NCI-H460 (cell line): ENCODE measurements at places on chromosomes 7 and 10.

DNA sequence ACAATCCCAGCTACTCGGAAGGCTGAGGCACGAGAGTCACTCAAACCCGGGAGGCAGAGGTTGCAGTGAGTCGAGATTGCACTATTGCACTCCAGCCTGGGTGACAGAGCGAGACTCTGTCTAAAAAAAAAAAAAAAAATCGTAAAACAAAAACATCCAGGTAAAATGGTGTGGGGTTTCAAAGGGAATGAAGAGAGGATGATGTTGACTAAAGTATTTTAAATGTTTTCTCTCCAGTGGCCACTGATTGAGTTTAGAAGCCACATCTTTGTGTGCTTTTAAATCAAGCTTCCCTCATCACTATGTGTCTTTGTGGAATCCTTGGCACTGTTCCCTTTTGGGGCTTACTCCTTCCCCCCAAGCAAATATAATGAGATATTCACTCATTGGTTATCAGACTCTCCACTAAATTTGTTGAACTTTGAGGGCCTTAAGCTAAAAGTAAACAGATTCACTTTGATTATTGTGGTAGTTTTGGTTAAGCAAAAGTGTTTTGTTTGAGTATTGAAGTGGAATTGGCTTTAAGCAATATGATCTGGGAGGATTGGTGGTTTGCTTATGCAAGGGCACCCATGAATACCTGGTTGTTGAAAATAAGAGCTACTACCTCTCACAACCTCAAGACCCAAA lies 162.9 kb downstream of the CDK14 start:
- DNase-seq, result no peak

DNA sequence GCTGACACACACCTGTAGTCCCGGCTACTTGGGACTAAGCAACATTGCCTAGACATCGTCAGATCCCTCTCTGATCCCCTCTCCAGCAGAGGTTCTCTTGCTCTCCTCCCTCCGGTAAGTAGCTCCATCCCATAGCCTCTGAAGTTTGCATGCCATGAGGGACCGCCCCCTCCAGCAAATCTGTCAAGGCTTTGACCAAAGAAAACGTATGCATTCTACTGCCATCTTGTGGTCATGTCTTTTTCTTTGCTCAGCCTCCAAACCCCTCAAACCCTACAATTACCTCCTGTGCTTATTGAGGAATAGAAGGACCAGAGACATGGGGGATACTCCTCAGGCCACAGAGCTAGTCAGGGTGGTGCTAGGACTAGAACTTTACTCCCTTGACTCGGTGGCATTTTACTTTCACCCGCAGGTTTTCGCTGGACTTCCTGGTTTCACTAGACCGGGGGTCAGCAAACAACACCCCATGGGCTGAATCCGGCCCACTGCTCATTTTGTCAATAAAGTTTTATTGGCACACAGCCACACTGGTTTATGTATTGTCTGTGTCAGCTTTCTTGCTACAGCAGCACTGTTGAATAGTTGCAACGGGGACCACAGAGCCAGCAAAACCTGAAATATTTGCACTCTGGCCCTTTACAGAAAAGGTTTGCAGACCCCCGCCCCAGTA lies 202.6 kb upstream of the FOXK1 start:
- peak; percentile 77 for DNase-seq

DNA sequence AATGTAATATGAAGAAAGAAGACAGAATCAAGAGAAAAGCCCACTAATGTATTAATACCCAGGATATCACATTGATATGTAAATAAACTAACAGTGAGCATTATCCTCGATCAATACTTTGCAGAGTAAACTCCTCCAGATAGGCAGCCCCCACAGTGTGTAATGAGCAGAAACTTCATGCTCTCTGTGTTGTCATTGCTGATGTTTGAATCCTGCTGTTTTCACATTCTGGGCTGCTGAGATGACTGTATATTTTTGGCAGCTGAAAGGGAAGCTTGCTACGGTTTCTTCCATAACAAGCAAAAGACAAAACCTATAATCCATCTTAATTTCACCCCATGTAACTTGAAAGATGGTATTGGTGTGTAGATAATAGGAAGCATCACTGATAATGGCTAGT lies 15.3 kb upstream of the THSD7A start:
- DNase-seq, result no peak

- no peak for DNase-seq
These were observed 89.4 kb upstream of the C1QL3 start for GRCh38 chr10:16611037-16611436.

- no peak for DNase-seq
These were observed 6.4 kb upstream of the ST8SIA6 start for GRCh38 chr10:17460756-17461155.

- no peak for DNase-seq
These were observed 433.9 kb downstream of the GLRX3 start for GRCh38 chr10:130570074-130570473.

GRCh38 chr10:93813507-93814465 lies 56.0 kb downstream of the LGI1 start:
- peak; percentile 70 for DNase-seq

DNA sequence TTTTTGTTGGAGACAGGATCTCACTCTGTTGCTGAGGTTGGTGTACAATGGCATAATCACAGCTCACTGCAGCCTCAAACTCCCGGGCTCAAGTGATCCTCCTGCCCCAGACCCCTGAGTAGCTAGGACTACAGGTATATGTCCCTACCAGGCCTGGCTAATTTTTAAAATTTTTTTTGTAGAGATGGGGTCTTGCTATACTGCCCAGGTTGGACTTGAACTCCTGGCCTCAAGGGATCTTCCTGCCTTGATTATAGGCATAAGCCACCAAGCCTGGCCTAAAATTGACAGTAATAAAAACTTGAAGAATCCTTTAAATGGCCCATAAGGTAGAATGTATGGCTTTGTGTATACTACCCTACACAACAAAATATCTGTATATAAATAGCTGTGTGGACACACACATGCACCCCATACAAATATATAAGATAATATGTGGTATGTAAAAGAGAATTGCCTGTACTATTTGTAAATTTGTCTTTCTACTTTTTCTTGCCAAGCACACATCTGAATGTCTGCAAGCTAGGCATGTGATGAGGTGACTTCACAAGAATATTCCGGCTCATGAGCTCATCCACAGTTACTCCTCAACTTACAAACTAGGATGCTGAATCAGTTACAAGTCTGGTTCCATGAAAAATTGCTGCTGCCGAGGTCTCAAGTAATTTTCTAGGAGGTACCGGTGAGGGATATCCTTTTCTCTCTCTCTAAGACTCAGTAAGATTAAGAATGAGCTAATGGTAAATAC lies 26.6 kb downstream of the POLR3A start:
- no peak for DNase-seq

DNA sequence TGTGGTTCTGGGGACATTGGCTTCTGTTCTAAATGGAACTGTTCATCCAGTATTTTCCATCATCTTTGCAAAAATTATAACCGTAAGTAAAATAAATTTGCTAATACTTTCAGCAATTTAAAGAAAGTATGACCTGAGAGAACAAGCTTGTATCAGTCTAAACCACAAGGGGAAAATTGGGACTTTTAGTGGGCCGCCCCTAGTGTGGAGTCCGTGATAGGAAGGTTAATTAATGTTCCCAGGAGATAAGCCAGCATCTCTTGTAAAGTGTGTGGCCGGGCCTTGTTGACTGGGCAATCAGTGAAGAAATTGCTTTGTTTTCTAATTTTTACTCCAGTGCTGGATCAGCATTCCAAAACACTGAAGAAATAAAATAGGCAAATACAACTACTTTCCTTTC lies 83.0 kb downstream of the ABCB5 start:
- DNase-seq, result no peak

GRCh38 chr10:6328699-6329423 lies 126.1 kb downstream of the PFKFB3 start:
- DNase-seq, result no peak

GRCh38 chr10:81021428-81022129 lies 483.9 kb downstream of the SH2D4B start:
- no peak for DNase-seq

DNA sequence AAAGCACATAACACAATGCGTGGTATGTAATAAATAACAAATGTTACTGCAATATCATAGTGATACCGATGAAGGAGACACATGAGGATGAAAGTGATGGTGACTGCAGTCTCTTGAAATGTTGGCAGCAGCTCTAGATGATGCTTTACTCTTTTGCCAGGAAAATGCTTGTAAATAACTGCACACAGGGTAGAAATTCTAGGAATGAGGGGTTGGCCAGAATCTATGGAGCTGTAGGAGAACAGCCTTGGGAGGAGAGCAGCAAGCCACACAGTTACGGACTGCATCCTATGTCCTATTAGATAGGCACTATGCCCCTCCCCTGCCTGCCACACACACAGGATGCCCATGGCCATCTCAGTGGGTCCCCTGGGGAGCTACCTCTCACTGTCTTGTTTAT lies 97.6 kb upstream of the GSDME start:
- no peak for DNase-seq

- no peak for DNase-seq
These were observed 23.8 kb upstream of the STARD3NL start for GRCh38 chr7:38154278-38154677.

DNA sequence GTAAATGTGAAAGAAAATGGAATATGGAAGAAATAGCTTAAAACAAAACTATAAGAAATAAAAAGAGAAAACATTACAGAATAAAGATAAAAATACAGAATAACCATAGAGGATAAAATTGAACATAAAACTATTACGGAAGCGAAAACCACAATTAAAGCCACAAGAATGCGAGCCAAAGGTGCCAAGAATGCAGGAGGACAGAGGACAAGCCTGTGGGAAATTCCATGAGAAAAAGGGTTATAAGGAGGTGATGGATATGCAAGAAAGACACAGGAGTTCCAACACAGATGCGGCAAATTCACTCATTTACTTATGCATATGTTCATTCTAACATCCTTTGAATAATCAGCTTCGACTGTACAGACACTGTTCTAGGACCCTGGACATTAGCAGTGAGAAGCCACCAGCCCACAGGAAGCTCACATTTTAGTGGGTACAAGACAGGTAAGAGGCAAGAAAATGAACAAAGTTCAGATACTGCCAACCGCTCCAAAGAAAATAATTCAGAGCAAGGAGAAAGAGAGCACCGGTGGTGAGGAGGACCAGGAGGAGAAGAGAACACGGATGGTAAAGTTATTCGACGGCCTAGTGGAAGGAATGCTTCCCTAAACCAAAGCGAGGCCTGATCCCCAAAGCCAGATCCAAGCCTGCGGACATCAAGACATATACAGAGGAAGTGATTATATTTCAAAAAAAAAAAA lies 213.7 kb upstream of the MGMT start:
- DNase-seq, result no peak

DNA sequence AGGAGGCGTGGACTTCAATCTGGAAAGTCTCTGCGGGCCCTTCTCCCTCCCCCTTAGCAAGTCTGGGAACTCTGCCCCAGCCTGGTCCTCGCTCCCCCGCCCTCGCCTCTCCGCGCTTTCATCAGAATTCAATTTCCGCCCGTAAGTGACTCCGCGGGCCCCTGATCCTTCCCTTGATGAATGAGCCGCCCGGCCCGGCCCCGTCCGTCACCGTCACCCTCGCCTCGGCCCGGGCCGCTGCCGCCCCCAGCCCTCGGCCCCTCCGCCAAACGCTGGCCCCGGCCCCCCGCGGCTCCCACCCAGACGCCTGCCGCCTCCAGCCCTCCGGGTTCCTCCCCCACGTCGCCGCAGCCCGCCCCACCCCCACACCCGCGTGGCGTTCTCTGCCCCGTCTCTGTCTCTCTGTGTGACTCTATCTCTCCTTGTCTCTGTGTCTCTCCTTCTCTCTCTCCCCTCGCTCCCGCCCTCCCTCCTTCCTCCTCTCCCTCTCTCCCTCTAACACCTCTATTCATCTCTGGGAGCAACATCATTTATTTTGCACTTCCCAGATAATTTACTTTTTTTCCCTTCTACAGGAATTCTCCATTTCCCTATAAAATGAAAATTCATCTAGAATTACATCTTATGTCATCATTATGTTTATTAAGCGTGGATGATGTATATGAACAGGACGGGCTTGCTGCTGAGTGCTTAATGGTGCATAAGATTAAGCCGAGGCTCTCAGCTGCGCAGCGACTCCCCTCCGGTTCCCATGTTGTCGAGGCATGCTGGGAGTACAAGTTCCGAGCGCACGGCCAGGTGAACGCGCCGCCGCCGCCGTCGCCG lies 91.2 kb upstream of the PAX2 start:
- DNase-seq, result no peak

GRCh38 chr7:108104324-108104723 lies 25.8 kb downstream of the LAMB4 start:
- no peak for DNase-seq

DNA sequence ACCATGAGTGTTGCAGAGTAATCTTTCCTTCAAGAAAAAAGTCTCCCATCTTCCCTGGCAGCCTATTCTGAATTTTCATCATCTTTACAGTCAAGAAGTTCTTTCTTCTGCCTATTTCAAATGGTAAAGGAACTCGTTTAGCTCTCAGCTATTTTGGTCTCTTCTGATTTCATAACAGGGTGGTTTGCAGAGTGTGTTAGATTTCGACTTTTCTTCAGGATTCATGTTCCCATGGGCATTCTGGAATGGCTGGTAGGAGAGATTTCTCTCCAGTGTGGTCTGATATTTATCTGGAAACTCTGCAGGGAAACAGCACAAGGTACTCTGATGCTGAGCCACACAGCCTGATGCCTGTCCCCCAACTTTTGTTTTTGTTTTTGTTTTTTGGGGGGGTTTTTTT lies 111.1 kb upstream of the FAM171A1 start:
- no peak for DNase-seq

DNA sequence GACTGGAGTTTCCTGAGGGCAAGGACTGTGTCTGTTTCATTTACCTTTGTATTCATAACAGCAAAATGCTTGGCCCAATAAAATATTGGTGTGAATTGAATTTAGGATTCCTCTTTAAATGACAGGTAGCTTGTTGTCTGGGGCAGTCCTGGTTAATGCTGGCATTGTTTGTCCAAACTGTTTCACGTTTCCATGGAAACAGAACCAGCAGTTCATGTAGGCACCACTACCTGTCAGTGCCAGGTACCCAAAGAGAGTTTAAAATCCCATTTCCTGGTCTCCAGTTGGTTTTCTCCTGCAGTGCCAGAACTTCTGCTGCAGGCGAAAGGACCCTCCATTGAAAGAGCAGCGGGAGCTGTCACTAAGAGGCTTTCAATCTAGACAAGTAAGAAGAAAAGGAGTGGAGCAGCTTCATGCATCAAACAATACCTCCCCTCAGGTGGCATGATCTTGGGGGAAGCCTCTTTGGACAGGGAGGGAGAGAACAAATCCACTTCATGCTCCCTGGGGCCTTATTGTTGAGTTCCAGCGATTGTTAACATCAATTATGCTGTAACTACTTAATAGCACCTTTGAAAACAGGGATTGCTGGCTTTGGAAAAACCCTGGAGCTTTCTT lies 109.6 kb downstream of the KIF20B start:
- no peak for DNase-seq

DNA sequence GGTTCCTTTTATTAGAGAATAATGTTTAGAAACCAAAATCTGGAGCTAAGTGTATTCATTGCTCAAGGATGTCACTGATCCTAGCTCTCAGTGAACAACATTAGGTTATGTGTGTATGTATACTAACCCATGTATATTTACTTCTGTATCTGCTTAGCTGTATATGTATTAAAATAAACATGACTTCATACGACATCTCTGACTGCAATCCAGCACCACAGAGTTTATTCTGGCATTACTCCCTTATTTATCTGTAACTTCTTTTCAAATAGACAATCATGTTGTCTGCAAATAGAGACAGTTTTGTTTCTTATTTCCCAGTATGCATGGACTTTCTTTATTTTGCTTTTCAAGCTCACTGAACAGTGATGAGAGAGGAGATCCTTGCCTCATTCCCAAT lies 441.0 kb upstream of the NFE2L3 start:
- DNase-seq, result no peak
